ENCODE measurements at places on chromosomes 16 and 17.
A peak's percentile ranks its signal among the peaks of the same experiment; 100 is the strongest.

DNA sequence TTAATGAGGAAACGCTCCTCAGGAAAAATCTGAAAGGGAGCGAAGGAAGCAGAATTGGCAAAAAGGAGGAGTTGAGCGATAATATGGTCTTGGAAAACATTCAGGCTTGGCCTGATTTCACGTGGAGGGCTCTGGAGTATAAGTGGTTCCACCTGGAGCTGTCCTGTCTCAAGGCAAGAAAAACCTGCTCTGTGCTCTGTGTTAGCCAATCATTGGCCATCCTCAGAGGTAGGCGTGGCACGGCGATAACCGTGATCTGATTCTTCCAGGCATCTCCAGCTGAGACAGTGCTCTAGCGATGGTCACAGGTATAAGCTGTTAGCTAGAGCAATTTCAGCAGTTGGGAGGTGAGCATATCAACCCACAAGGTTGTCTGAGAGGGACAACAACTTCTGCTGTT lies 450.5 kb upstream of the MAF start:
- DNase-seq = no peak

DNA sequence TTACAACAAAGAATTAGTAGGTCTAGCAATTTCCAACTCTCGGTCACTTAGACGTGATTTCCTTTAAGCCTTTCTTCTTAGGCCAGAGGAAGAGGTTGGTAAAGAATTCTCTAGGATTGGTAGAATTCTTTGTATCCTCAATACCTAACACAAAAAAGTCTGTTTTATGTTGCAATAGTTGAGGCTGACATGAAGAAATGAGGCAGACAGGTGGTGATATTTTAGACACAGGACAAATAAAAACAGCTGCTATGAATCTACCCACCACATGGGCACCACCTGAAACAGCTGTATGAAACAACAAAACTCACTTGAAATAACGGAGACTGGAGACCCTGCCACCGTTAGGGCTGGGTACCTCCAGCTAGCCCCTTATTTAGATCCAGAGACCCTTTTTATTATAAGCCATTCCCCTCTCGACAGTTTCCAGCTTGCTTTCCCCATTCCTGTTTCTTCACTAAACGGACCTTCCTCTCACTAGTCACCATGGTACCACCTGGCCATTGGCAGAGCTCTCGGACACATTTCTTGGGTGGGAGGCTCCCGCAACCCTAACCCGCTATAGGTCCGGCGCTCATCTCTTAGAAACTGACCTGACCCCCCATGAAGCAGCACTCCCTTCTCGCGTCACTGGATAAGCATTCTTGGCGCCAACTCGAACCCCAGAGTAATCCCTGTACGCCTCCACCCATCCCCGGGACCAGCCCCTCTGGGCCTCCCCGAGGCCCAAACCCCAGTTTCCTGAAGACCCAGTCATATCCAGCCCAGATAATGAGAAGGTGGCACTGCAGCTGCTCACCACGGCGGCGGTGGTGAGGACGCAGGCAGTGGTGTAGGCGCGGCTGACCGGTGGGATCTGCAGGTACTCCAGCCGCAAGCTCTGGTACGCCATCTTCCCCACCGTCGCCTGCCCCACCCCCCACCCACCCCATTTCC lies at the start of gene DERL2:
DERL2 (minus strand) TSS at position 909 of the 936 bp plus-strand sequence; CDS start at position 892, 17 bp downstream.
- DNase-seq = no peak

- DNase-seq = no peak
Observed at GRCh38 chr16:27978876-27979275, 84.6 kb downstream of the GSG1L start.

GRCh38 chr17:28071891-28072606 lies 29.6 kb downstream of the NLK start:
- no peak for DNase-seq

- no peak for DNase-seq
Observed at GRCh38 chr16:70683146-70683944, 2.5 kb downstream of the MTSS2 start.

DNA sequence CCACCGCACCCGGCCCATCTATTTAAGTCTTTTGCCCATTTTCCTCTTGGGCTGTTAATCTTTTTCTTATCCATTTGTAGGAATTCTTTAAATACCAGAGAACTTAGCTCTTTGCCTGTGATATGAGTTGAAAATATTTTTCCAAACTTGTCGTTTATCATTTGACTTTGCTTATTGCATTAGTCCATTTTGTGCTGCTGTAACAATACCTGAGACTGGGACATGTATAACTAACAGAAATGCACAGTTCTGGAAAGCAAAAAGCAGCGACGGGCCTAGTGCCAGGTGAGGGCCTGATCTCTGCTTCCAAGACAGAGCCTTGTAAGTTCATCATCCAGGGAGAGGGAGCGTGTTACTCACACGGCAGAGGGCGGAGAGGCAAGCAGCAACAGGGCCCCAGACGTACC lies 25.6 kb upstream of the BHLHA9 start:
- peak; percentile 65 for DNase-seq

DNA sequence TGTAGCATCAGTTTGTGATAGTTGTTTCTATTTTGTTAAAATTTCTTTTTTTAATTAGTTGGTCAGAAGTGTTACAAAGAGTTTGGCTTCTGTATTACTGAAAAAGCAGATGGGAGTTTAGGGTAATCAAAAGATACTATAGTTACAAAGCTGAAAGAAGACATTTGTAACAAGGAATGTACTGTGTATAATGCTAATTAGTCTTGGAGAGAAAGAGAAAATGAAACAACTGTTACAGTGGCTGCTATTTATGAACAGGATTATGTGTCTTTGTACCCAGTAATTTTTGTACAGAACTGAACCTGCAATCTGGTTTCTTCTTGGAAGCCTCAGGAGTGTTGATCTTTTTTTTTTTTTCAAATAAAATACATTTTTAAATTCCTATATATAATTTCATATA lies 14.3 kb downstream of the GDPD1 start:
- DNase-seq = no peak

- DNase-seq = peak; percentile 94
Observed at GRCh38 chr17:42422958-42423712, at the start of gene CAVIN1. Gene CAVIN1, minus strand, starts transcription at chr17:42423256. Its CDS starts 159 bp downstream, at chr17:42423097.

DNA sequence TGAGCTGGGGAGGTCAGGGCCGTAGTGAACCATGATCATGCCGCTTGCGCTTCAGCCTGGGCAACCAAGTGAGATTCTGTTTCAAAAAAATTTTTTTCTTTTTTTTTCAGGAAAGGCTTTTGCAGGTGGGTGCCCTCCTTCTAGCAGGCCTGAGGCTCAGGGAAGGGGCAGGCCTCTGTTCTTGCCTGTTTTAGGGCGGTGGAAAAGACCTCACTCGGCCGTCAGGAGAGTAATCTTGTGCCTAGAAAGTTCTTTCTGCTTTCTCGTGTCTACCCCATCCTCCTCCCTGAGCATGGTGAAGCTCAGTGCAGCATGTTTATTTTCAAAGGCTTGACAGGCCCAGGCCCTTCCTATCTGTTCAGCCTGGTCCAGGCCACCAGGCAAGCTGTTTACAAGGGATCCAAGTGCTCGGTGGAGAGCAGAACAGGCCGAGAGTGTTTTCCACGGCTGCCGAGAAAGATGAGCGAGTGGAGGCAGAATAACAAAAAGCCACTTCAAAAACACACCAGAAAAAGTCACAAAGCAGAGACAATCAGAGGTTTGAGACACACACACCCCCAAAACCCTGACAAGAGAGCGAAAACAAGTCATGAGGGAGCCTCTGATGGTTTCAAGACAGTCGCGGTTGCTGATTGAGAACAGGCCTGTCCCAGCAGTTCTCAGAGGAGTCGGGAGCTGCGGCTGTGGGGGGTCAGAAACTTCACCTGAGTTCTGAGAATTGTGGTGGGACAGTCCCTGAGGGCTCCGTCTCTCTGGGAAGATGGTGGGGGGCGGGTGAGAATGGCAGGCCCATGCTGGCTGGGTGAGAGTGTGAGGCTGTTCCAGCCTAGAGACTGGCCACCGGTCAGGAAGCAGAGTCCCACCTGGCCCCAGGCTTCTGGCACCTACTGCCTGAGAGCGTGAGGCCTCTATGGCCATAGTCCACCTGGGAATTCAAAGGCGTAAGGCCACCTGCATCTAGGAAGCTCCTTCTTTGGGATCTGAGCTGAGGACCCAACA lies 37.5 kb upstream of the CCR7 start:
- peak; percentile 51 for DNase-seq

DNA sequence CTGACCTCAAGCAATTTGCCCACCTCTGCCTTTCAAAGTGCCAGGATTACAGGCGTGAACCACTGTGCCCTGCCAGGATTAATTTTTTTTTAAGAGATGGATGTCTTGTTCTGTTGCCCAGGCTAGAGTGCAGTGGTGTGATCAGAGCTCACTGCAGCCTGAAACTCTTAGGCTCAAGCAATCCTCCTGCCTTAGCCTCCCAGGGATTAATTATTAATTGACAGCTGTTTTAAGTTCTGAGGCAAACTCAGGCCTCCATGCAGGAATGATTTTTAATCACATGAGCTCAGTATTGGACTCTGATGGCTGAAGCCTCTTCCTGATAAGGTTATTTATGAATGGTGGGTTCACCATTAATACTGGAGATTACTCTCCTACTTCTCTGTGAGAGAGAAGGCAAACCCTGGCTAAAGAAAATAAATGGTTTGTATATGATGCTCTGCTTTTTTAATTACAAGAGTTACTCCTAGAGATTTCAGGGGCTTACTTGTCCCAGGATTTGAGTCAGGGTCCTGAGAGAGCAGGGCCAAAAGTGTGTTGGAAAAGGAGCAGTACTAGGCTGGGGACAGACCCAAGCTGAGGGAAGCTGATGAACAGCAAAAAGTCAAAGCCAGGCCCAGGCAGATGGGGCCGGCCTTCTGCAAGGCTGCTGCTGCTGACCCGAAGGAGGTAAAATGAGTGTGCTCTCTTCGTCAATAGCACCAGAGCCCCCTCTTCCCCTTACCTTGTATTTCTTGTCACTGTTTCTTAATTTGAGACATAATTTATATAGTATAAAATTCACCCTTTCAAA lies 56.9 kb upstream of the HAS3 start:
- no peak for DNase-seq

DNA sequence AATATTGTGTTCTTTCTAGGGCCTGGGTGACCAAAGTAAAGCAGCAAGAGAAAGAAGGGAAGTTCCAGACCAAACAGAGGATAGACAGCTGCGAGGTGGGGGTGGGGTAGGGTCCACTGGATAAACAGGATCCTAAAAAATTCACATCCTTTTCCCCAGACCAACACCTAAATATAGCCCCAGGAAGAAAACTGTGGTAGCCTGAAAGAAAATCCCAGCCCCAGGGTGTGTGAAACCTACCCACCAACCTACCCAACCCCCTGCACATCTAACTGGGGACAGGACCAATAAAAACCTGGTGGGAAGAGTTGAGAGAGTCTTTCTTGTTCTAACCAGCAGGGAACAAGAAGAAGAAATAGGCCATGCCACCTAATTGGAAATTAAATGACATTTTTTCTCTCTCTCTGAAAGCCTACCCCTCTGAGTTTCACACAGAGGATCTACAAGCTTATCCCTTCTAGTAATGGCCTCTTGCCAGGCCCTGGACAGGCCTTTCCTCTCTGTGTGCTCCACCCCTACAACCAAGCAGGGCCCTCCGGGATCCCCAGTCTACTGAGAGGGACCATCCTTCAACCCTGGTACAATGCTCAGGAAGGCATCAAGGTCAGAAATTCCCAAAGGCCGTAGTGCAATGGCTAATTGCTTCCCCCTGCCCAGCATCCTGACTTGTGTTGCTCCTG lies 12.0 kb downstream of the MYO18A start:
- peak; percentile 50 for DNase-seq

DNA sequence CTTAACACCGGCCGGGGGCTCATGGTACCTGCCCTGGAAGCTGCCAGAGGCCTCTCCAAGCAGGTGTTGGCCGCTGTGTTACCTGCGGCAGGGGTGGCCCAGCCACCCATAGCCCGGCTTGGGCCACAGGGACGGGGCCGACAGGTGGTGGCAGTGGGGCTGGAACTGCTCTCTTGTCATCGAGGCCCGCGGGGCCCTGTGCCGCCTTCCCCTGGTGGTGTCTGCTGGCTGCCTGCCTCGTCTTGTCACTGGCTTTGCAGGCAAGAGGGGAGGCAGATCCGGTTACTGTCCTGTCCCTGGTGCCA lies 27.1 kb downstream of the GSE1 start:
- DNase-seq = no peak

DNA sequence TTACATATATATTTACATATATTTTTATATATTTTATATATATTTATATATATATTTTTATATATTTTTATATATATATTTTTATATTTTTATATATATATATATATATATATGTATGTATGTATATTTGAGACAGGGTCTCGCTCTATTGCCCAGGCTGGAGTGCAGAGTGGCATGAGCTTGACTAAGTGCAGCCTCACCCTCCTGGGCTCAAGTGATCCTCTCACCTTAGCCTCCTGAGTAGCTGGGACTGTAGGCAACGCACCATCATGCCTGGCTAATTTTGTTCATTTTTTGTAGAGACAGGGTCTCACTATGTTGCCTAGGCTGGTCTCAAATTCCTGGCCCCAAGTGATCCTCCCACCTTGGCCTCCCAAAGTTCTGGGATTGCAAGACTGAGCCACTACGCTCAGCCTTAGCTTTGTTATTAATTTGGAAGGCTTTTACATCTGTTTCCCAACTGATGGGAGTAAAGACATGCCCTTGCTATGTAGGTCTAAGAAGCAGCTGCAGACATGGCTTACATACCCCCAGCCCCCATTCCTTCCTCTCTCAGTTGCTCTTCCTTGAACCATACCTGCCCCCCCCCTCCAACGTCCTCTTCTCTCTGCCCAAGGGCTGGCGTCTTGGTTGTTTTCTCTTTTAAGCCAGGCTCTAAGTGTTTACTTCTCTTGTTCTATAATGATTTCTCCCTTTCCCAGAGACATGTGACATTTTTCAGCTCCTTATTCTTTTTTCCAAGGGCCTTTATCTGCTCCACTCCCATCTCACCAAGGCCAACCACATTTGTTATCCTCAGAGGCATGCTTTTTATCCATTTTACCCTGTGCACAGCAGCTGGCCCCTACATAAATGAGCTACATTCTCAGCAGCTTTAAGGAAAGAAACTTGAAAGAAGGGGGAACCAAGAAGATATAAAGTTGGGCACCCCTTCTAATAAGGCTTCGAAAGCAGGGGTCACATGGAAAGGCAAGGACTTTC lies 64.2 kb upstream of the ATF7IP2 start:
- no peak for DNase-seq

DNA sequence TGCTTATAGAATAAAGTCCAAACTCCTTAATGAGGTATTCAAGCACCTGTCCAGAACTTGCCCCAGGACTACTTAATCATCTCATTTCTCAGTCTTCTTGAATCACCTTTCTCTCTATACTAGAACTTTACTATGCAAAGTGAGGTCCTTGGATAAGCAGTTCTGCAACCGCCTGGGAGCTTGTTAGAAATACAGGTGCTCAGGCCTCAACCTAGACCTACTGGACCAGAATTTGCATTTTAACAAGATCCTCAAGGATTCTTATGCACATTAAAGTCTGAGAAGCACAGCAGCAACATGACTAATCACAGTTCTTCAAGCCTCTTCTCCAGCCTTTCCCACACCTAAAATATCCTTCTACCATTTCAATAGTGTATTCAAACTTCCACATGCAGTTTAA lies 61.7 kb downstream of the GRB7 start:
- DNase-seq = no peak

DNA sequence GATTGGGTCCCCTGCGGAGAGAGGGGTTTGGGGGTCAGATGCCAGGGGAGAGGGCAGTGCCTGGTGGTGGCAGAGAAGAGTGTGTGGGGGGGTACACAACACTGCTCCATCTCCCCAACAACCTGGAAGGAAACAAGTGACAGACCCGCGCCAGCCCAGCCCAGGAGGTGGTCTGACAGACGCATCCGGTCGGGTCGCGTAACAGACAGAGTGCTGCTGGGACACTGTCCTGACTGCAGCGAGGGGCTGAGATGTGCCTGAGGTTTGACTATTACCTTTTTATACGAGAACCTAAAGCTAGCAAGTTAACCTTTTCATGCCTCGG lies 16.2 kb downstream of the UNC13D start:
- no peak for DNase-seq
